Posterior vena cava (tissue), 2 donors: ENCODE measurements at places on chromosomes 6 and 20.

- DNase-seq, result no peak
These were observed 6.2 kb downstream of the TRIM26 start for GRCh38 chr6:30206799-30207618.

GRCh38 chr6:7649037-7649810, 59.2 kb downstream of the SNRNP48 start:
- DNase-seq, result no peak

- peak; percentile 12 for DNase-seq
These were observed 10.6 kb upstream of the IFT52 start for GRCh38 chr20:43579861-43580793.

DNA sequence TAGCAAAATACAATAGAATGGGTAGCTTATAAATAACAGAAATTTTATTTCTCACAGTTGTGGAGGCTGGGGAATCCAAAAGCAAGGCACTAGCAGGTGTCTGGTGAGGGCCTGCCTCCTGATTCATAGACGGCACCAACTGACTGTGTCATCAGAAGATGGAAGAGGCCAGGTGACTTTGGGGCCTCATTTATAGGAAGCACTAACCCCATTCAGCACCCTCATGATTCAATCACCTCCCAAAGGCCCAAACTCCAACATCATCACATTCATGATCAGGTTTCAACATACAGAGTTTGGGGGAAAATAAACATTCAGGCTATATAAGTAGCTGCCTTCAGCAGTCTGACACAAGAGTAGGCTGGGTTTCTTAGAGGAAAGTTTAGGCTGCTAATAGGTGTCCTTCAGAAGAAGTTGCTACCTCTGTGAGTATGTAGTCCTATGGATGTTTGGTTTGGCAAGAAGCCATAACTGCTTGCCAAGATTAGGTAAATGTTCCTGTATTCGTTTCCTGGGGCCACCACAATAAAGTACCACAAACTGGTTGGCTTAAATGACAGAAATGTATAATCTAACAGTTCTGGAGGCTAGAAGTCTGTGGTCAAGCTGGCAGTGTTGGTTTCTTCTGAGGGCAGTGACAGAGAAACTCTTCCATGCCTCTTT, 48.8 kb downstream of the NT5E start:
- DNase-seq, result no peak

DNA sequence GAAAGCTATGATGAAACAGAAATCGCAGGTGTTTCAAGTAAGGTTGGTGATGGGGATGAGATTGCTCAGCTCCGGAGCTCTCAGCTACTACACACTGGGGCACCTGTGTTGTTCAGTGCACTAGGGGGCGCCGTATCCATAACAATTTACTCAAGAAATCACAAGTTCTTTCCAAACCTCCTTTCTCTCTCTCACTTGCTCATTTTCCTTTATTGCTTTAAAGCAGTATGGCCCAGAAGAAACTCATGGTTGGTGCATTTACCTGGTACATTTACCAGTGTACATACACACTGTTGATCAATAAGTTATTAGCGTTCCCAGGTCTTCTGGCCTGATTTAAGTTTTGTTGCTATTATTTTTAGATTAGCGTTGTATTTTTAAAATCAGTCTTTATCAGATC, 235.2 kb upstream of the TAB2 start:
- DNase-seq, result peak; percentile 90

DNA sequence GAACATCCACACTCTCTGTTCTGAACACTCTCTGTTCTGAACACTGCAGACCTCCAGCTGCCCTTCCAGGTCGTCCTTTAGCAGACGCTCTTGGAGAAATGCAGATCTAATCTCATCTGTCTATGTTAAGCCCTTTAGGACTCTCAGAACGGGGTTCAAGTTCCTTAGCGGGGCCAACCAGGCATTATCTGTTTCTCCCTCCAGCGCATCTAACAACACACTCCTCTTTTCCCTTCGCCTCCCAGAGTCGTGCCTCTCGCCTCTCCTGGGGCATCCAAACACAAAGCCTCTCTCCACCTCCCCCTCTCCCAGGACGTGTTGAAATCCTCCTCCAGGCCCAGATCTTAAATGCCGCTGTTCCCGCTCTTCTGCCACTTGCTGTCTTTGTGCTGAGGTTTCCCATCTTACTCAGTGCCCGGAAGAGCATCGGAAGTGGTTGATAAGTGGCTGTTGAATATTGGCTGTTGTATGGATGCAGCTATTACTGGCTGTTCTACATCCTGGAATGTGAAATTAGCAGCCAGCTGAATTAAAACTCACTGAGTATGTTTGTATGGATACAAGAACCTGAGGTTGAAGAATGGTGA, 108.4 kb upstream of the GGTLC1 start:
- no peak for DNase-seq

DNA sequence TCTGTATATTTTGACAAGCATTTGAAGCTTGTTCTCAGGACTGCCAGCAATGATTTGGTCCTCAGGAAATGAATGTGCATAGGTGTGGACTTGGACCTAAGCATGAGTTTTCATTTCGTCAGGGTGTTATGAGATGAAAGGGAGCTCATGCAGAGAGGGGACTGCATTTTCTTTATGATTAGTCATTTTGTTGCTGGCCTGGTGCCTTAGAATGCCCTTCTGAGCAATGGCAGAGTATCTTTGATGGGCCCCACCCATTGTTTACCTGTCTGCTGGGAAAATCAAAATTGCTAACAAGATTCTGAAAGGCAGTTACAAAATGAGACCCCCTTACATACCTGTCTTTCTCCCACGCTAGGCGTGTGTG, 51.5 kb upstream of the MTHFD1L start:
- DNase-seq, result no peak

DNA sequence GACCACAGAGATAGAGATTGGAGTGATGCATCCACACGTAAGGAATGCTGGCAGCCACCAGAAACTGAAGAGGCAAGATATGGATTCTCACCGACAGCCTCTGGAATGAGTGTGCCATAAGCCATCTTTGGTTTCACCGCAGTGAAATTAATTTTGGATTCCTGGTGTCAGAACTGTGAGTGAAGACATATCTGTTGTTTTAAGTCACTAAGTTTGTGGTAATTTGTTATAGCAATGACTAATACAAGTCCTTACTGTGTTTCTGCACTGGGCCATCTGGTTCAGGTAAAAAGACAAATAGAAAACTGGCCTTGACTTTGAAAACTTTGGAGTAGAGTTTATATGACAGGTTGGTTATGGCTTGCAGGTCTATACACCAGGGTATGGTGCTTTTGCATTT, 261.9 kb downstream of the PHF3 start:
- no peak for DNase-seq

GRCh38 chr6:40992746-40993145, 46.3 kb downstream of the UNC5CL start:
- no peak for DNase-seq

DNA sequence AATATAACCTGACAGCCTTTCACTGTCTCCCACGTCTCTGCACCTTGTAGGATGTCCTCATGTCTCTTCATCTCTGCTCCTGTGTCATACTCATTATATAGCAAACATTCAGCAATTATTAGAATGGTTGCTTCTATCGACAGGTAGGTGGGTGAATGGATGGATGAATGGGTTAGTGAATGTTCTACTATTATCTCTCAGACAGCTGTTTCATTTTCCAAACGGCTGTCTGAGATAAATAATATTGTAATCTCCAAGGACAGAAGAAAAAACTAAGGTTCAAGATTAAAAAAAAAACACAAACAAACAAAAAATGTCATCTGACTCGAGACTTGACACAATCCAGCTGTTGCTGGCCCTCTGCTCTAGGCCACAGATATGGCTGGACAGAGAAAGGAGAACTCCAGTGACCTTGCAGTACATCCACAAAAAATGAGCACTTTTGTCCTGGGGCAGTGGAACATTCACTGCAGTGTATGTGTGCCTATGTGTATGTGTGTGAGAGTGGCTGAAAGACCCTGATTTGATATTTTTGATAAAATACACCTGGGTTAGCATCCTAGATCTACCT, 2.1 kb downstream of the HNF4A start:
- DNase-seq, result no peak

GRCh38 chr6:19873031-19873430, 35.9 kb downstream of the ID4 start:
- DNase-seq, result no peak

GRCh38 chr6:71114986-71115385, 158.1 kb upstream of the B3GAT2 start:
- DNase-seq, result no peak

DNA sequence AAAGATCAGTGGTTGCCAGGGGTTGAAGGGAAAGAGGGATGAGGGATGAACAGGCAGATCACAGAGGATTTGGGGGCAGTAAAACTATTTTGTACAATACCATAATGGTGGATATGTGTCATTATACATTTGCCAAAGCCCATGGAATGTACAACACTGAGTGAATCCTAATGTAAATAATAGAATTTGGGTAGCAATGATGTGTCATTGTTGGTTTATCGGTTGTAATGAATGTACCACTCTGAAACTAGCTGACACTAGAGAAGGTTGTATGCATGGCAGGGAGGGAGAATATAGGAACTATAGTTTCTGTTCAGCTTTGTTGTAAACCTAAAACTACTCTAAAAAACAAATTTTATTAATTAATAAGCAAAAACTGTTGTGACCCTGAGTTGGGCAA, 17.8 kb upstream of the ASF1A start:
- DNase-seq, result no peak

GRCh38 chr6:166584155-166584554, 2.3 kb downstream of the RAMACL start:
- DNase-seq, result no peak

GRCh38 chr6:160007611-160008010, 38.7 kb downstream of the IGF2R start:
- DNase-seq, result no peak

GRCh38 chr6:121865811-121866210, 430.4 kb downstream of the GJA1 start:
- DNase-seq, result no peak

GRCh38 chr6:6604566-6604965, 16.0 kb downstream of the LY86 start:
- DNase-seq, result no peak

DNA sequence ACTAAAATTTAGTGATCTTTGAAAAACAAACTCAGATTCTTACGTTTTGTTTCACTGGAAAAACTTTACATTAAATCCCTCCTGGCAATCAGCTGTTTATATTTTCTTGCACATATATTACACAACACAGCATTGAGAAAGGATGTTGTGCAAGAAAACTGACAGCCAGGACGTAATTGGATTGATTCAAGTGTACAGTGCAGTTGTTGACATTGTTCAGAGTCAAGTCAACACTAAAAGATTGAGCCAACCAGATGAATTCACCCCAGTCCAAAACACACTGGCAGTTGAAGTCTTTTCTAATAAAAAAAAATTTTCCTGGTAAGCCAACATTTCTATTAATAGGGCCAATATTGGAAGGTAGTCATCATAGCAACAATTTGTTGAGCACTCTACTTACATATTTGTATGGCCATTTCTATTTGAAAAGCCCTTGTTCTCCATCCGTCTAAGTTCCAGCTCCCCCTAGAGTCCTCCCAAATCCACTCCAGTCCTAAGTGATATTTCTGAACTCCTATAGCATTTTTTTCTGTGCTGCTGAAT, 20.9 kb upstream of the VNN1 start:
- DNase-seq, result no peak

DNA sequence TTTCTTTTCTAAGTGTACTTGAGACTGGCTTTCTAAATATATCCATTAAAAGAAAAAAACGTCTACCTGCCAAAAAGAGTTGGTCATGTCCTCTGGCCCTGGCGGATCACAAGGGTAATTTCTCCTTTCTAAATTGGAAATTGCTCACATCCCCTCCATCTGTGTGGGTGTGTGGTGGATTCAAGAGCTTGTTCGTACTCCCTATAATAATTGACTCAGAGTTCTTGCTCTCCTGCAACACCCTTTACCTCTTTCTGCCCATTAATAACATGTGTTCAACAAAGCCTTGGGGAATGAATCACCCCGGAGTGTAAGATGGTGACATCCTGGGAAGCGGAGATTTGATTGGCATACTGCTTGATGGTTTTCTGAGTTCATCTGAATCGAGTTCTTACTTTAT, 263.8 kb downstream of the ALDH8A1 start:
- DNase-seq, result no peak

GRCh38 chr20:10483691-10484090, 48.6 kb downstream of the SLX4IP start:
- no peak for DNase-seq

DNA sequence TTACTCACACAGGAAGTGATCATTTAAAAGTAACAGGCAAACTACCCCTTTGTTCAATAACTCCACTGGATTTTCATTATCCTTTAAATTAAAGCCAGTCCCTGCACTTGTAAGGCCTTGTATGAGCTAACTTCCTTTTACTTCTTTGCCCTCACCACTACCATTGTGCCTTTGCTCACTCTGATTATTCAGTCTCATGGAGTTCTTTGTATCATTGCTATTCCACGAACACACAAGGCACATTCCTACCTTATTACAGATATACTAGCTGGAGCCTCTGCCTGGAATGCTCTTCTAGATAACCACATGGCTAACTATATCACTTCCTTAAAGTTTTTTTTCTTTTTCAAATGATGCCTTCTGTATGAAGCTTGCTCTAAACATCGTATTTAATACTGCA, 748.6 kb upstream of the HS3ST5 start:
- DNase-seq, result no peak

DNA sequence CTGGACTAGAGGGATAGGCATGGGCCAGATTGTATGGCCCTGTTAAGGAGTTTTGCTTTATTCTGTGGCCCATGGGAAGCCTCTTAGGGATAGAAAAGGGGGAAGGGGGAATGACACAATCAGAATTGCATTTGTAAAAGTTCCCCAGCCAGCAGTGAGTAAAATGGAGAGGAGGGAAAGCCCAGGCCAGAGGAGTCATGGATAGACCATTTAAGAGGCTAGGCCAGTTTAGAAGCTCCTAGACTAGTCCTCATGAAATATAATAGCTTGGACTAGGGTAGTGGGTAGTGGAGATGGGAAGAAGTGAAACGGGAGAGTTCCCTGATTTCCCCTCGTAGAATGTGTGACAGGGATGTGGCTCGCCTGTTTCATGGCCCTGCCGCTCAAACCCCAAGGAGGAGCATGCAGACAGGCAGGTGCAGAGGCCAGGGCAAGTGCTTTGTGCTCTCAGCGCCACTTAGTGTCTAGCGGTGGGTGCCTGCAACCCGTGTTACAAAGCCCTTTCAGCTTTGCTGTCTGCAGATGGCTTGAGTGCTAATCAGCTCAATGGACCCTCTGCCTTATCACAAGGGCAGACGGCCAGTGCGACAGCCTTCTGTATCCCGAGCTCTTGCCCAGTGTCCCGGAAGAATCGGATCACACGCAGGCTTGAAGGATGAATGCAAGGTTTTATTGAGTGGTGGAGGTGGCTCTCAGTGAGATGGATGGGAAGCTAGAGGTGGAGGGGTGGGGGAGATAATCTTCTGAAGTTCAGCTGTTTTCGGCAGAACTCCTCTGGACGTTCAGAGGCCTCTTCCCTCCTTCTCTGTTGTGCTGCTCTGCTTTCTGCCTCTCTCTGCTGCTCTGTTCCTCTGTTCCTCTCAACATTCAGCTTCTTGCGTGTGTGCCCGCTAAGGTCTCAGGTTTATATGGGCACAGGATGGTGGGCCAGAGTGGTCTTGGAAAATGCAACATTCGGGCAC, 141.1 kb downstream of the CEP57L1 start:
- no peak for DNase-seq

DNA sequence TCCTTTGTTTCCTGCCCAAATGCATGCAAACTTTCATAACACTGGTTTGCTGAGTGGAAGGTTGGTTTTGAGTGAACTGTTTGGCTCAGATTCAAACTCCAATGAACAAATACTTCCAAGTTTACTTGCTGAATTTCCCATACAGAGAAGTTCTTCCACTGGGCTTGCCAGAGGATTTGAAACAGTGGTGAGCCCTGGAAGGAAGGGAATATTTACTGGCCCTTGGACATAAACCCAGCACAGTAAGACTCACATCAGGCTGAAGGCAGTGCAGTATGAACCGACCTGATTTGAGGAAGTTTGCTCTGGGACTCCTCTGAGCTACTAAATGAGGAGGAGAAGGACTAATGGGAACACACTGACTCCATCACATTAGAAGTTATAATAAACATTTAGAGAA, 3.8 kb downstream of the TRAF3IP2 start:
- no peak for DNase-seq
